ENCODE measurements at places on chromosomes 6 and 20.

DNA sequence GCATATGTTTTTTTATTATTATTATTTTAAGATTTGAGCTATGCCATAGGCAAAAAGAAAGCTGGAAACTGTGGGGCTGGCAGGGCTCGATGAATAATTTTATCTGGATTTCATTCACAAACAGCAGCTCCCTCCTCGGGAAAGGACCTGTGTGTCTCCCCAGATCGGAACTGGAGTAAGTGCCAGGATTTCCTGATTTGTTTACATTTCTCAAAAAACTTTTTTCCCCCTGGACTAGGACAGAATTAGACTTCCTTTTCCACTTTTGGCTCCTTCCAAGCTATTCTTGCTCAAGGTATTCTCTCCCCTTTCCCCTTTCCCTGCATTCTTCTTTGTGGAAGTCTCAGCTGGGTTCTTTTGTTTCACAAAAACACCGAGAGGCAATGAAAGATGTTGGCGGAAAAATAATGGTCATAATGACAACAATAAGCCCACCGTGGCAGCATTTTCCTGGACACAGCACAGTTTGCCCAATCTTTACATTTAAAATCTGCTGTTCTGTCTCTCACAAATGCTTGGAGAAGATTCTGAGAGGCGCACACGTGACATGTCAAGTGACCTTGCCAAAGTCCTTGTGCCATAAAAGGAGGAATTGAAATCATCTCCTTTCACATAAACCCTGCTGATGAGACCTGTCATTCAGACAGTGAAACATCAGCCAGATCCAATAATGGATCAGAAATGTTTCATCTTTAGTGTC lies 85.8 kb upstream of the PREP start:
- DNase-seq: no peak

DNA sequence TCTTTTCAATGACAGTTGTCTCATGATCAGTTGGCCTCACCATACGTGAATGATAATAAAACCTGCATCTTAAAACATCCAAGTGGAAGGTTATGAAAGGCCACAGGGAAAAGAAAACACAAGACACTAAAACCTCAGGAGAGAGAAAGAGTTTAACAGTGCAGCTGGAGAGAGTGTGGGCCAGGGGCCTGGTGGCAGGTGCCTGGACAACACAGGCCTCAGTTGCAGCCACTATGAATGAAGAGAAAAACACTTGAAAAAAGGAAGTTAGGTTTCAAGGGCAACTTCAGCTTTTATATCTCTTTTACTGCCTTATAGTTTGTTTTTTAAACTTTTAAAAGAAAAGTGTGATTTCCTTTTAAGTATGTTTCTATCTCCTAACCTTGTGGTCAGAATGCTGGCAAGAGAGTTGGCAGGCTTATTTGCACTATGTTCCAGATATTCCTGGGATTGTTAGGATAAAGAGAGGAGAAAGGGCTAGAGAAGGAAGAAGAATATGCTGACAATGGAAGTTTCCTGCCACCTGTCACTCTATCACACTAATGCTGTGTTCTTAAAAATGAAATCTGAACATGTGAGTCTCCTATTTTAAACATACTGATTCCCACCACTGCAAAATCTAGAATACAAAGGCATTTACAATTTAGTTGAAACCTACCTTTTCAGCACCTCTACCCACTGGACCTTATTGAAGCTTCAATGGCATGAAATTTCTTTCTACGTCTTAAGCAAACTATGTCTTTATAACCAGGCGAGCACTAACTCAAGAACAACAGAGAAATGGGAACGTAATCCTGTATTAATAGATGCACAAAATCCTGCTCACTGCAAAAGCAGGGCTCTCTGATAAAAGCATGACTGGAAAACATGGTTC lies 222.4 kb downstream of the CD83 start:
- DNase-seq: no peak

DNA sequence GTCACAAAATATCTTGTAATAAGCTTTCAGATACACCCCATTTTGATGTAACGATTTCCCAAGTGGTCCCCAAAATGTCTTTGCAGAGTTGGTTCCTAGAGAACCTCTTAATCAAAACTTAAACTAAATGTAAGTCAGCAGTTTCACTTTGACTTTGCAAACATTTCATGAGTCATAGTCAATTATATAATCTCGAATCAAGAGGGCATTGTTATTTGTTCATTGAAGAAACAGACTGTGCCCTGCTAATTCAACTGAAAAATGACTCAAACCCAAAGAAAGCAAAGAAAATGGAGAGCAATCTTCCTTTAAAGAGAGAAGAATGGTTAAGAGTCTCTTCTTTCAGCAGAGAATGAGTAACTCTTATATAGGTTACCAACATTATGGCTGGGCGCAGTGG lies 58.3 kb downstream of the IPCEF1 start:
- no peak for DNase-seq

GRCh38 chr20:56630506-56631317 lies 1.6 kb downstream of the TFAP2C start:
- DNase-seq: no peak

Data from stimulated activated CD8-positive, alpha-beta memory T cell treated with anti-CD3 and anti-CD28 coated beads, Interleukin-7, amount 100 ng/mL, for 4 hours (primary cell).